Stimulated activated CD4-positive, alpha-beta T cell treated with anti-CD3 and anti-CD28 coated beads, TNF-alpha, amount 100 ng/mL, for 48 hours (primary cell): ENCODE measurements at places on chromosomes 2 and 18.

GRCh38 chr2:179020156-179020750 is 29.7 kb downstream of the CCDC141 start:
- peak; percentile 33 for DNase-seq

DNA sequence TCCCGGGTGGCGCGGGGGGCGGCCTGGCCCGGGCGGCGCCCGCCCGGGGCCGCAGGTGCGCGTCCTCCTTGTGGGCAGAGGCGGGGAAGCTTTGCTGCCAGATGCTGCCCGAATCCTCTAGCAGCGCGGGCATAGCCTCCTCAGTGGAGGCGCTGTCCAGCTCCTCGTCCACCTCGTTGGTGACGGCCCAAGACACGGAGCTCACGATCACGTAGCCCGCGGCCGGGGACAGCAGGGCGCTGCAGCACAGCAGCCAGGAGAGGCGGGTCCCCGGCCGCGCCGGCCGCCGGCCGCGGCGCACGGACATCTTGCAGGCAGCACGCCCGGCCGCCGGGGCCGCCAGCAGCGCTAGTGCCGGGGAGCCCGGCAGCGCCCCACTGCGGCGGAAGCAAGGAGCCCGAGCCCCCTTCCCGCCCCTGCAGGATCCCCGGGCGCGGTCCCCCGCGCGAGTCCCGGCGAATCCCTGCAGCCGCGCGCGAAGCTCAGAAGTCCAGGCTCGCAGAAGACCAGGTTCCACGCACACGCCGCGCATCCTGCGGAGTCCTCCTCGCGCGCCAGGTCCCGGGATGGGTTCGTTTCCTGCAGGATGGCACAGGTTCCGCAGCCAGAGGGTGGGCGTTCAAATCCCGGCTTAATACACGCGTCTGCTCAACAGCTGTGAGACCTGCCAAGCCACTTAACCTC is at the start of gene CREG2:
TSS of gene CREG2 (minus strand) at position 353 of the 684 bp plus-strand sequence. CDS start at position 307, 46 bp downstream.
- DNase-seq, result peak; percentile 39

- DNase-seq, result no peak
Observed at GRCh38 chr18:46484971-46485370, 172.0 kb downstream of the LOXHD1 start.

- no peak for DNase-seq
Observed at GRCh38 chr2:172215936-172216335, 113.2 kb upstream of the DLX2 start.

DNA sequence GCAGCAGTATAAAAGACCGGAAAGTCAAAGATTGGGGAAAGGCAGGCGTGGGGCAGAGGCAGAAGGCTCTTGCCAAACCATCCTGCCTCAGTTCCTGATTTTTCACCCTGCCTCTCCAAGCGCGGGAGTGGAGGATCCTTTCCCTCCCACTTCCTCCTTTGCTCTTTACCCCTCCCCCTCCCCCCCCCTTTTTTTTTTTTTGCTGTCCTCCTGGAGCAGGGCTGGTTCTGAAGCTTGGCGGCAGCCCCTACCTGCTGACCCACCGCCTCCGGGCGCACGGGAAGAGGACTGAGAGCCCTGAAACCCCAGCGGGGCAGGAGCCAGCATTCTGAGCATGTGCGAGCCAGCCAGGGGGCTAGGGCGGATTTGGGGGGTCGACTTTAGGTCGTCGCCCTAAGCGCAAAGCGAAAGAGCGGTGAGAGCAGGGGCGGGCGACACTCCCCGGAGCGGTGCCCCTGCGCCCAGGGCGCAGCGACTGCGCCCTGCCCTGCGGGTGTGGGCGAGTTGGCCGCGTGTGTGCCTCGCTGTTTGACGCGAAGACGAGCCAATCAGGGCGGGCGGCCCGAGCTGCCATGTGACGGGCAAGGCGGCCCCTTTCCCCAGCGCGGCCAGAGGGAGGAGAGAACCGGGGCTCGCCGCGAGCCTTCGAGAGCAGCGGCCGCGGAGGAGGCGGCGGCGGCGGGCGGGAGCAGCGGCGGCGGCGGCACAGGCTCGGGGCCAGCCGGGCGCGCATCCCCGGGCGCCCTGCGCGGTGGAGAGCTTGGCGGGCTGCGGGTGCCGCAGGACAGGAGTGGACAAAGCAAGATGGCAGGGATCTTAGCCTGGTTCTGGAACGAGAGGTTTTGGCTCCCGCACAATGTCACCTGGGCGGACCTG is at the start of gene CERS6:
TSS of gene CERS6 (plus strand) at position 628 of the 876 bp plus-strand sequence. CDS start at position 805, 177 bp downstream.
- DNase-seq, result peak; percentile 84

GRCh38 chr2:230230087-230230486 is 4.6 kb downstream of the SP140 start:
- DNase-seq, result no peak
